Activated naive CD4-positive, alpha-beta T cell treated with anti-CD3 and anti-CD28 coated beads for 36 hours (primary cell): ENCODE measurements at places on chromosomes 5 and 9.
A peak's percentile ranks its signal among the peaks of the same experiment; 100 is the strongest.

GRCh38 chr9:125646621-125647100 lies 60.3 kb downstream of the MAPKAP1 start:
- no peak for DNase-seq

DNA sequence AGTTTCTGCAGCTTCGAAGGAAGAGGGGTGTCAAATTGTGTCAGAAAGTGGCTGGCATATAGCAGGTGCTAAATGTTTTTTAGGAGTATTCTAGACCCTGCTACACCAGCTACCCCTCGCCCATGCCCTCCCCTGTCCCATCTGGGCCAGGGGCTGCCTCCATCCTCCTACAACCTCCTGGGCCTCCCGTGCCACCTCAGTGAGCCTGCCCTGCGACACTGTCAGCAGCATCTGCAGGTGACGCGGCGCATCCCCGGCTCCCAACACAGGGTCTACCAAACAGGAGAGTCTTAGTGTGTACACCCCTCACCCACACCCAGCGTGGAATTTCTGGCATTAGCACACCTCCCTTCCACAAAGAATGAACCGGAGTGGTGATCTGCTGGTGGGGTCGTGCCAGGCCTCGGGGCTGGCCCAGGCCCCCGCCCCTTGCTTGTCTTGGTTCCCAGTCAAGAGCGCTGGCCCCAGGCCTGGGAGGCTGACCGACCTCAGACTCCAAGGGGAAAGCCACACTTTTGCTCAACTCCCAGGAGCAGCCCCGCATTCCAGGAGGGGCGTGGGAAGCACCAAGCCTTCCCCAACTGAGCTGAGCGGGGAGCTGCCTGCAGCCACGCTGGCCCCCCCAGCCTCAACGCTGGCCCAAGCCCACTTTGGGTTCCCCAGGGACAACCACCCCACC lies 55.2 kb downstream of the NEURL1B start:
- DNase-seq: no peak

GRCh38 chr5:14501353-14502293 lies 80.0 kb upstream of the OTULINL start:
- no peak for DNase-seq

GRCh38 chr9:92141144-92142129 lies 26.2 kb upstream of the SPTLC1 start:
- peak; percentile 26 for DNase-seq

- no peak for DNase-seq
Observed at GRCh38 chr5:59640411-59640810, 253.1 kb downstream of the PDE4D start.
